ENCODE measurements at places on chromosomes 7 and 10.

- peak; percentile 24 for DNase-seq
Measured at GRCh38 chr10:113872139-113873030, 17.9 kb downstream of the NHLRC2 start.

- DNase-seq = no peak
Measured at GRCh38 chr10:132817701-132818211, 31.8 kb upstream of the NKX6-2 start.

- DNase-seq = no peak
Measured at GRCh38 chr7:22251281-22251680, 105.7 kb downstream of the RAPGEF5 start.

GRCh38 chr7:10706875-10707493 lies 266.7 kb upstream of the PHF14 start:
- DNase-seq = no peak

GRCh38 chr10:123278445-123278844 lies 124.2 kb downstream of the BUB3 start:
- no peak for DNase-seq

- DNase-seq = peak; percentile 38
Measured at GRCh38 chr7:47444376-47445098, 137.4 kb downstream of the TNS3 start.

DNA sequence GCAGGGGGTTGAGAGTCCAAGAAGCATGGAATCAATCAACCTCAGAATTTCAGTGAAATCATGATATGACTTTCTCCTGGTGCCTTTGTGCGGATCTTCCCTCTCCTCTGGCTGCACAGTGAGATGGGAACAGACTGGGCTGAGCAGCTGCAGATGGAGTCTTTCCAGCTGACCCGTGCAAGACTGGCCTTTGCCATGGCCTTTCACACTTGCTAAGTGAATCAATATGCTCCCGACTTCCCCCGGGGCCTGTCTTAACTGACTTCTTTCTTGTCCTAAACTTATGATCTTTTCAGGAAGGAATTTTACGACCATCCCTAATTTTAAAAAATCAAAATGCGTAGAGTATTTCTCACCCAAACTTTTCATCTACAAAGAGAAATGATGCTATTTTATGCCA lies 469.9 kb downstream of the GALNT17 start:
- no peak for DNase-seq

DNA sequence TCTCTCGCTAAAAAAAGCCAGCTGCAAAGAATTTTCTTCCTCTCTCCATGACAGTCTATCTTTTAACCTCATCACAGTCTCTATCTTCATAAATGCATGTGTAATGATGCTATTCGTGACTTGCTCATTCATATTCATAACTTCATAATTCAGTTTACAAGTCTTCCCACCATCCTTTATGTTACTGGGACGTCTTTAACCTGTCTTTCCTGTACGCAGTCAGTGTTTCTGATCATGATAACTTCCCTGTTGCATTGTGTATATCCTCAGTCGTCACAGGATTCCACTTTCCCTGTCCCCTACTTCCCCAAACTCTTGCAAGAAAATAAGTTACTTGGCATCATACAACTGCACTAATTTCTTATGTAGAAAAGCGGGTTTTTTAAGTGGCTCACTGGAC lies 165.6 kb upstream of the ASAH2 start:
- no peak for DNase-seq

DNA sequence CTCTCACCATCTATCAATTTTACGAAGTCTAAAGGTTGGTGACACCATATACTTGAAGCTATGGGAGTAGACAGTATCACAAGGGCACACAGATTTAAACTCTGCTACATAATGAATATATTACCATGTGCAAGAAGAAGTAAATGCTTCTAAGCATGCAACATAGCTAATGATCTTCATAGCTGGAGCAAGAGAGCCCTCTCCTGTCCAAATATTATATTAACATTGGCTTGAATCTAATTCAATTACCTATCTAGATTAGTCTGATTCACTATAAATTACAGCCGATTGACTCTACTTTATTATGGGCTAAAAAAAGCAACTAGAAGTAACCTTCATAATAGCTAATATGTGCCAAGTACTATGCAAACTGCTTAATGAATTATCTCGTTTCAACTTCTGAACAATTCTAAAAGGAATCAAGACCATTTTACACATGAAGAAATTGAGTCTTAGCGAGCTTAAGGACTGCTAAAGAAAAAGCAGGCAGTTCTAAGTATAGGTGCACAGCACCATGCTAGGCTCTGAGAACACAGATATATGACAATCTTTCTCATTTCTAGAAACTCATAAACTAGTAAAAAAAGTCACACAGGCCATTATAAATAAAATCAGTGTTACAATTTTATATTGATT lies 21.9 kb downstream of the FRA10AC1 start:
- peak; percentile 81 for DNase-seq

- DNase-seq = no peak
Measured at GRCh38 chr10:54749623-54750022, 51.4 kb downstream of the PCDH15 start.

DNA sequence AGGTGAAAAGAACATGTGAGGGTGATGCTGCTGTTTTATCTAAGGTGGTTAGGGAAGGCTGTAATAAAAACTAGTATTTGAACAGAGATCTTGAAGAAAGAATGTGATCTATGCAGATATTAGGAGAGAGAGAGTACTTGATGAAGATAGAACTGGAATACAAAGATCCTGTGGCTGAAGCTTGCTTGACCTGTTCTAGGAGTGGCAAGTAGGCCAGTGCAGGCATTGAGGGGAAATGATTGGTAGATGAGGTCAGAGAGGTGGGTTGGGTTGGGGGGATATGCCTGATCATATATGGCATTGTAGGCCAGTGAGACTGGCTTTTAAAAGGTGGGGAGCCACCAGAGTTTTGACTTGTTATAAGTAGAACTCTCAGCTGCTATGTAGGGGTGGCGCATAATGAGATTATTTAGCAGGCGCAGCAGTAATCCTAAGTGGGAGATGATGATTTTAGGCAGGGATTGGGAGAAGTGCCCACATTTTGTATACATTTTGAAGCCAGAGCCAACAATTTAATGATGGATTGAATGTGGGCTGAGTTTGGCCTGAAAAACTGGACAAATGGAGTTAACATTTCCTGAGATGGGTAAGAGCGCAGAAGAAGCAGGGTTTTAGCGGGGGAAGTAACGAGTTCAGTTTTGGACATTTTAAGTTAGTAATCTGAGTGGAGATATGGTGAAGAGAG lies 8.2 kb downstream of the CCSER2 start:
- DNase-seq = no peak

- DNase-seq = no peak
Measured at GRCh38 chr7:70886547-70886946, 245.4 kb upstream of the GALNT17 start.

DNA sequence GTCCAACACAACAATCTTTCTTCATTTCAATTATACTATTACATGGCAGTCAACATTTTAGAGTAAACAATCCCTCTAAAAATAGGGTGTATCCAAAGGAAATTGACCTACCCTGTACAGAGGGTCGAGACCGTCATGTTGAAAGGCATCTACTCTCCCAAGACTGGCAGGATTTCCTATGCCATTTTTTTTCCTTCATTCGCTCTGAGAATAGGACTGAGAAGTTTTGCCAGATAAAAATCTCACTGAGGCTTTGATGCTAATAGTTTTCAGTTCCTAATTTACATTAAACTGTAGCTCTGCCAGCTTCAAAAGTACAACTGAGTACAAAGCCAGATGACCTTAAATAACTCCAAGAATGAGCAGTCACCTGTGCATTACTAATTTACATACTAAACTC lies 84.5 kb upstream of the SEMA3C start:
- DNase-seq = no peak

- no peak for DNase-seq
Measured at GRCh38 chr10:30039567-30039966, 19.8 kb downstream of the JCAD start.

GRCh38 chr7:50851451-50851850 lies 68.8 kb upstream of the GRB10 start:
- no peak for DNase-seq

- DNase-seq = peak; percentile 39
Measured at GRCh38 chr10:71831646-71832552, 19.2 kb downstream of the PSAP start.

DNA sequence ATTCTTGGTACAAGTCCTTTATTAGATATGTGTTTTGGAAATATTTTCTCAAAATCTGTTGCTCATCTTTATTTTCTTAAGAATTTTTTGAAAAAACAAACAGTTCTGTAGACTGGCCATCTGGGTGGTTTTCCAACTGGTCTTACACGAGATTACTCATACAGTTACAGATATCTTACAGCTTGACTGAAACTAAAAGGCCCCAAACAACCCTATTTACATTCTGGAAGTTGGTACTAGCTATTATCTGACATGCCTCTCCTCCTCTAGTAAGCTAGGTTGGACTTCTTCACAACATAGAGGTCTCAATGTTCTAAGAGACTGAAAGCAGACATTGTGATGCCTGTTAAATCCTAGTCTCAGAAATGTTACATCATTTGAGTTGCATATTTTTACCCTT lies 52.0 kb downstream of the ZNF22 start:
- DNase-seq = no peak

- DNase-seq = no peak
Measured at GRCh38 chr10:124401633-124402032, 17.1 kb downstream of the OAT start.

DNA sequence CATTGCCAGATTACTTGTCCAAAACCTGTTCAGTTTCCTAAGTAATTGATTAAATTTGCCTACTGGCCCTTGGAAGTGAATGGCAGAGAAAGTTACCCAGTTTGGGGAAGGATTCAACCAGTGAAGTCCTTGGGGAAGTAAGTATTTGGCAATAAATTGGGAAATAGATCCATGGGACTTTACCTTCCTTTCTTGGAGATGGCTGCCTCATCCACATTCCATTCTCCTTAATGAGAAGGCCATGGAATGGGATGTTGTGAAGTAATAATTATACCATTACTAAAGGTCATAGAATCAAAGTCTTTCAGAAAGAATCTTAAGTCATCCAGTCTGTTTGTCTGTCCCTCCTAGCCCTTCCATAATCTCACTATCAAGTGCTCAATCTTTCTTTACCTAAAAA lies 4.5 kb upstream of the COPG2 start:
- DNase-seq = peak; percentile 7

DNA sequence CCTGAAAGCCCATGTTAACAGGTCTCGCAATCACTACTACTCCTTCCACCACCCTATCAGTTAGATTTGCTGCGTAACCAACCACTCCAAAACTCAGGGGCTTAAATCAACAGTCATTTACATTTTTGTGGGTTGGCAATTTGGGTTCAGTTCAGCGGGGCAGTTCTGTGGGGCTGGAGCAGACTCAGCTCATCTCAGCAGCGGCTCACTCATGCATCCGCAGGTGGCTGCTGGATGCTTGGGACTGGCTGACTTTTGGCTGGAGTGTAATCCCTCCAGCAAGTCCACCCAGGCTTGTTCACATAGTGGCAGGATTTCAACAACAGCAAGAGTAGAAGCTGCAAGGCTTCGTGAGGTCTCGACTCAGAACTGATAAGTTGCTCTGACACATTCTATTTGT lies 79.2 kb downstream of the NEUROD6 start:
- no peak for DNase-seq

DNA sequence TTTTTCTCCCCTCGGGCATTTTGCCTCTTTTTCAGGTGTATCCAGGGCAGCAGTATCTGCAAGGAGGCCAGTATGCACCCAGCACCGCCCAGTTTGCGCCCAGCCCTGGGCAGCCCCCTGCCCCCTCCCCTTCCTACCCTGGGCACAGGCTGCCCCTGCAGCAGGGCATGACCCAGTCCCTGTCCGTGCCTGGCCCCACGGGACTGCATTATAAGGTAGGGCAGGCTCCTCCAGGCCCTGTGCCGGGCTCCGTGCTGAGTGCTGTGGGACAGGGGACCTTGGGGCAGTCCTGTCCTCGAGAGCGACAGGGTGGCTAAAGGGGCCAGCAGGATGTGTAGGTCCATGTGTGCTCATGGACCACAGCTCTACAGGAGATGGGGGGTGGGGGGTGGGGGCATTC lies 10.6 kb downstream of the ZMIZ2 start:
- no peak for DNase-seq

DNA sequence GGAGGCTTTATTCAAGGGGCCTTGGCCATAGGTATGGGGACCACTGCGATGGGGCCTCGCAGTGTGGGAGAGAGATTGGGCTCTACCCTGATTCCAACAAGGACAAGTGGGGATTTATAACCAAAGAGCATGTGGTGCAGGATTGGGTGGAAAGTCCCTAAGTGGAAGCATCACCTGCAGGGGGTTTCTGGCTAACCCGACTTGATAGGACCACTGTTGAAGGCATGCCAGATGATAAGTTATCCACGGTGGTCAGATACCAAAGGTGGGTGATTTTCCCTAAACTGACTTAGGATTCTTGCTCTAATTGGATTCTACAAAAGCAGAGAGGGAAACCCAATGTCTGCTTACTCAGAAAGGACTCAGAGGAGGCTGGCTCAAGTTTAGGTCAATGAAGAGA lies 429.6 kb upstream of the LRGUK start:
- DNase-seq = no peak

DNA sequence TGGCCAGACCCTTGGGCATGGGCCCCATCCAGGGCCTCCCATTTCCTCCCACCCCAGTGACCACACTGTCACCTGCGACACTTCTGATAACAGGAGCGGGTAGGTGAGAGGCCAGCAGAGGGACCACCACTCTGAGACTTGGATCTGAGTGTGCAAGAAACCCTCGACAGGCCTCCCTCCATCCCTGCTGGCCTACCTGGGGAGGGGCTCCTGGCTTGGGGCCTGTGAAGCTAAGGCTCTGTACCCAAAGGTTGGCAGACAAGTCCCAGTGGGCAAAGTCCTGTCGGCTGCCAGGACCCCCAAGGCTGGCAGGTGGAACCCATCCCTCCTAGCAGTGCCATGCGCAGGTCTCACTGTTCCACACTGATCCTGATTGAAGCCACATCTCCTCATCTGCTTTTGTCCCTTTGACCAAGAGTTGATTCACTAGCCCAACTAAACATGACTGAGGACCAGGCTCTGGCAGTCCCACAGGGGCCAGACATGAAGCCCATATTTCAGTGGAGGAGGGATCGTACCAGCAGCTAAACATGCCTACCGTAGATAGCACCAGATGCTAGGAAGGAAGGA lies 1.2 kb upstream of the PGAM2 start:
- no peak for DNase-seq

DNA sequence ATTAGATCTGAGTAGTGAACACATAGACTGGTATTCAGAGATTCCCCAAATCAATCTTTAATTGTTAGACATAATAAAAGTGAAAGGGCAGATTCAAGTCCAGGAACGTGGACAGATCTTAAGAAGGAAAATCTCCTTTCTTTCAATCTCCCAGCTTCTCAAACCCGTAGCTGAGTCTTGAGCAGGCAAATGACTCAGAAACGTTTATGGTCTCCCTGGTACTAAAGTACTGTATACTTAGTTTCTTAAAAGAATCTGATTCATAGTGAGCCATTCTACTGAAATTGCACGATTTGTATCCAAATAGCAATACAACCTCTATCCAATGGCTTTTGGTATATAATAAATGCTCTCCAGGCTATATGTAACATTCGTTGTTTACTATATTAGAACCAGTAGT lies 140.4 kb upstream of the RHEB start:
- DNase-seq = no peak

Data from suppressor macrophage (primary cell).